ENCODE measurements at places on chromosomes 5 and 9.
A peak's percentile ranks its signal among the peaks of the same experiment; 100 is the strongest.

- no peak for DNase-seq
These were observed 4.6 kb upstream of the CDC37L1 start for GRCh38 chr9:4674783-4675182.

DNA sequence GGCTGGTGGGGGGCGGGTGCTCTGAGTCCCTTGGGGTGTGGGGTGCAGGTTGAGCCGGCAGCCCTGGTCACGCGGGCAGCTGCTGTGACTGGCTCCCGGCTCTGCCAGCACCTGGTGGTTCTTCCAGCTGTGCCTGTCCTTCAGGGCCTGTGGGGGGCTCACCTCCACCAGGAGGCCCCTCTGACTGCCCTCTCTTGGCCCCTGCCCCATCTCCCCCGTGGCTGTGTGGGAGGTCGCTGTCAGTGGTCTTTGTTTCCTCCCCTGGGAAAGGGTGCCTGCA, 3.3 kb downstream of the RXRA start:
- no peak for DNase-seq

- no peak for DNase-seq
These were observed 107.4 kb downstream of the JAKMIP2 start for GRCh38 chr5:147675168-147675567.

DNA sequence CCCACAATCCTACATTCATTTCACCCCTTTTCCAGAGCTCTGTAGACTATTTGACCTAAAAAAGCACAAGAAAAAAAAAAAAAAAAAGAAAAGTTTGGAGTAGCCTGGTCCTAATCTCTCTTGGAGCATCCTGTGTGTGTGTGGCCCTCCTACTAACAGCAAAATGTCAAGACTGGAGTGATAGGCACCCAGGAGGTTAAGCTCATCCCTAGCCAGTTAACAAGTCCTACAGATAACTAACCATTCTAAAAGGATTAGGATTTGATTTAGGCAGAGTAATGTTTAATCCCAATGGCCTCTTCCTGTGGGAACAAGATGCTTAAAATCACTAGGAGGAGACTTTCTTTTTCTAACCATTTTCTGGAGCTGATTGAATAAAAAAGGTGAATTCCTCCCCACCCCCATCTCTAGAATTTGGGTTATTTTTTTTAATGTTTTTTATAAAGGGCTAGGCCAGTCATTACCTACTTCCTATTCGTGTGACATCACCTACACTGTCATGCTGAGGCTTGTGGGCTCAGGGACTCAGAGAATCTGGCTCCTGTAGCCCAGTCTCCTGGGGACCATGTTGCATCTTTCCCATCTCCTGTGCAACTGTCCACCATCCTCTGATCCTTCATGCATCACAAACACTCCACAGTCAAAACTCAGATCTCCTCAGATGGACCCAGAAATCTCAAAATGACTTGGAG, 43.2 kb upstream of the NR3C1 start:
- no peak for DNase-seq

- DNase-seq = no peak
These were observed 24.8 kb downstream of the KCTD16 start for GRCh38 chr5:144195448-144195847.

DNA sequence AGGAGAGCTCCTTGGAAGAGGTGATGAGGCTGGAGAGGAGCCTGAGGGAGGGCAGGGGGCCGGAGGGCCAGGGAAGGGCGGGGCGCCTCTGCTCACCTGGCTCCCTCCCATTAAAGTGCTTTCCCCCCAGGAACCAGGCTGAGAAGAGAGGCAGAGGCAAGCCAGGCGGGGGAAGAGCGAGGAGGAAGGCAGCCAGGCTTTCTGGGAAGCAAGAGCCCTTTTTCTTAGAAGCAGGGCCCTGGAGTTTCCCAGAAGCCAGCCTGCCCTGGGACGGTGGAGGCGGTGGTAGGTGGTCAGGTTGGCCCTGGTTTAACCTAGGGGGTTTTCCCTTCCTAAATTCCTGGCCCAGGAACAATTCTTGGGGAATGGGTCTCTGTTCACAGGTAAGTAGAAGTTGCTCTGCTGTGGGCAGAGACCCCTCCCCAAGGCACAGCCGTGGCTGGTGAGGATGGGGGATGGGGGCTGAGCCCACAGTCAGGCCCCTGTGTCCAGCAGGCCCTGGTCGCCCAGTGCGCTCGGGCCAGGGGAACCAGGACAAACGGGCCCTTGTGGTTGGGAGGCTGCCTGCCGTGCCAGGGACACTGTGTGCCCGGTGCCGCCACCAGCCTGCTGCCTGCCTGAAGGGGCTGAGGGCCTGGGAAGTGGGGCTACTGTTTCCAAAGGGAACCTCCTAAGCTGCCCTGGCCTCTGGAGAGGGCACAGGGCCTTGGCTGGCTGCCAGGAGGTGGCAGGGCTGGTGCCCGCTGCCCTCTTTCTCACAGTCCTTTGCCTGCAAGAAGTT, 16.6 kb upstream of the RALGDS start:
- peak; percentile 63 for DNase-seq

DNA sequence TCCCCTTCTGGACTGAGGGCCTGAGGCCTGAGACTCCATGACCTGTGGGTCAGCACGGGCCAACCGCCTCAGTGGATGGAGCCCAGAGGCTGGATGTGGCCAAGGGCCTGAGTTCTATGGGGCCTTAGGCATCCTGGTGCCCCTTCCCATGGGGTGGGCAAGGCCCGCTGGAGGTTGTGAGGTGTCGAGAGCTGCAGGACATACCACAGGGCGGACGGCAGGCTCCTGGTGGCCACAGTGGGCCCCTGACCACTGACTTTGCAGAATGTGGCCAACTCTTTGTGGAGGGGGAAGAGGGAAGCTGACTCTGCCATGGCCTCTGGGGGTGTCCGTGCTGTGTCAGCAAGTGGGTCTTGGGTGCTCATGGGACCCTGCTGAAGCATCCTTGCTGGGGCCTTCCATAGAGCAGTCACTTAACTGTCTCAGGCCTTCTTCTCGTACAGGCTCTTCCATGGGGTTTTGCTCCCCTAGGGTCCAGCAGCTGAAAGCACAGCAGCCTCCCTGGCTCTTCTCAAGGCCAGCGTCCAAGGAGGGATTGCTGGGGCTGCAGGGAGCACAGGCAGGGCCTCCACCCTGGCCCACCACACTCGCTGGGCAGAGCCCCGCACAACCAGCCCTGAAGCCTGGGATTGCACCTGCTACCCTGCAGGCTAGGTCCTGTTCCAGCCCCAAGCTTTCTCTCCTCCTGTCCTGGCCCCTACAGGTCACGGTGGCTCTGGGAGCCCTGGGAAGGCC, 21.6 kb upstream of the SLC9A3 start:
- DNase-seq = no peak

DNA sequence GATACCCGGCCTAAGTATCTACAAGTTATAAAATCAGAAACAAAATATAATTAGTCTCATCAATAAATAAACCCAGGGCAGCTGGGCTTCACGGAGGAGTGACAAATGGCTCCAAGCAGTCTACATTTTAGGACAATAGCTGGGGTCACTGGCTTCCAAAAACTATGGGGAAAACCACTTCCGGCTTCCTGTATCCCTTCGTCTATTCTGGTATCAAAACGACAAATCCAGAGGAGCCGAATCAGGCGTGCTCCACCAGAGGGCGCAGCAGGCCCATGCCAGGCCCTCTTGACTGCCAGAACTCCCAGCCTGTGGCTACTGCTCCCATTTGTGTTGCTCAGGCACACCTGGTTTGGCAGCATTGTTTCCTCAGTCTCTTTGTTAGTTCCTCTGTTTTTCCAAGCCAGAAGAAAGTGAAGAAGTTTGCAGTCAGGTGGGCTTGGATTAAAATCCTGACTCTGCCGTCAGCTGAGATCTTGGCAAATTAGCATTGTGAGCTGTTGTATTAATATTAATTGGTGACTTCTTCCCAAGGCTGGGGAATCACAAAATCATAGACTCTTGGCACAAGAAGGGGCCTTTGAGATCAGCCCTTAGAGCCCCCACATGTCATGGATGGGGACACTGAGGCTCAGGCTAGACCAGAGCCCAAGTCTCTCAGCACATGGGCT, 11.6 kb upstream of the RAB14 start:
- DNase-seq = peak; percentile 74

DNA sequence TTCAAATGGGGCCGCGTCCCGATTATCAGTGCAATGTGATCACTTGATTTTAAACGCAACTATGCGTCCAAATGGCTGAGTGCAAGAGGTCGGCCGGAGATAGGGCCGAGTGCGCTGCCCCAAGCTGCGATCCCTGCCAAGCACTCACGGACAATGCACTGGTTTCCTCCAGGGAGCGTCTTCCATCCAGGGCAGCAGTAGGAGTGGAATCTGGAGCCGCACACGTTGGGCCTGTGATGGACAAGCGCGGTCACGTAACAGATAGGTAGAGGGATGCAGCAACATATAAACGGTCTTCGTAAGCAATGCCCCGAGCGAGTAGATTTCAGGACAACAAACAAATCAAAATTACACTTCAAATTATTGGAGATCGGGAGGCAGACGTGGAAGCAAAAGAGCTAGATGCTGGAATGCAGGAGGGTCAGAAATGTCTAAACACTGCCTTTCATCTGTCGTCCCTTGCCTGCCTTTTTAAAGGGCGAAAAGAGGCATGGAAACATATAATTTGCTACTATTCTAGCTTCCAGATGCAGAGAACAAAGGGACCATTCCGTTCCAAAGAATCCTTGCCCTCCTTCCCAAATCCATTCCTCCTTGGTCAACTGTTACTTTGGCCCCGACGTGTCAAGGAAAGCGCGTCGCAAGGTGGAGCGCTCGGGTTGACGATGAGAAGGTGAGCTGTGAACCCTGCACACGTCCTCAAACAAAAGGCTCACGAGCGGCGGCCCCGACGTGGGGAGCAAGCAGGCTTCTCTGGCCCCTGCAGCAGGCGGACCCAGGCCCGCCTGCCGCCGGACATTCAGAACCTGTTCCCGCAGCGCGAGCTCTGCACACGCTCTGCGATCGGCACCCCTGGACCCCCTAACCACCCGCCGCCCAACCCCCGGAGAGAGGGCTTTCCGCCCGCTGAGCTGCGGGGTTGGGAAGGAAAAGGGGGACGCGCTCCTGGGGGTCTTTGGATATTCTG, 1.5 kb downstream of the FBN2 start:
- DNase-seq = no peak
